ENCODE measurements at places on chromosomes 11 and 22.

DNA sequence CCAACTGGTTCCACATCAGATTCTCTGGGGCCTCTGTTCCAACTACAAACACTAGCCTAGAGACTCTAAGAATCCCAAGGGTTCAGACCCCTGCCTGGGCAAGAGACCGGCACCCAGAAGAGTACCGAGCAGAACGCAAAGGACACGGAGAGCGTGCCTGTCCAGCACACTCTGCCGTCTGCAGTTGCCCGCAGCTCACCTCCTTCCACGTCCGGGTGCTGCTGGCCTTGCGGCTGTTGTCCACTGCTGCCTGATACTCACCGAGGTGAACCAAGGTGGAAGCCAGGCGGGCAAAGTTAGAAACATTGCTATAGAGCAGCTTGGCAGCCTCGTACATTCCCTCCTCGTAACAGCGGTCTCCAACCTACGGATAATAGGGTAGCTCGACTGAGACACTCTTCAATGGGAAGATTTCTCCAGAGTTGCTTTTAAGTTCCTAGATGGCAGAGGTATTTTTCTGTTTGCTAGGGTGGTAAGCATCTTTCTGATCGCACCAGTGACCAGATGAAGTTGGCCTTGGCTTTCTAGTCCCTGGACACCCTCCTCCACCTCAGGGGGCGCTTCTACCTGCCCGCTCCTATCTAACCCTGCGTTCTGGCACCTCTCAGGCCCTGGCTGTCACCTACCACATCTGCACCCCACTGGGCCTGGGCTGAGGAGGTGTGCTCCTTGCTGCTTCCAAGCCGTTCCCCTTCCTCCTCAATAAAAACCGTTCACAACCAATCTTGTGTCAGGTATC, 22.8 kb upstream of the SLC25A1 start:
- DNase-seq: no peak

- no peak for DNase-seq
Measured at GRCh38 chr11:12111549-12112520, 1.4 kb downstream of the MICAL2 start.

DNA sequence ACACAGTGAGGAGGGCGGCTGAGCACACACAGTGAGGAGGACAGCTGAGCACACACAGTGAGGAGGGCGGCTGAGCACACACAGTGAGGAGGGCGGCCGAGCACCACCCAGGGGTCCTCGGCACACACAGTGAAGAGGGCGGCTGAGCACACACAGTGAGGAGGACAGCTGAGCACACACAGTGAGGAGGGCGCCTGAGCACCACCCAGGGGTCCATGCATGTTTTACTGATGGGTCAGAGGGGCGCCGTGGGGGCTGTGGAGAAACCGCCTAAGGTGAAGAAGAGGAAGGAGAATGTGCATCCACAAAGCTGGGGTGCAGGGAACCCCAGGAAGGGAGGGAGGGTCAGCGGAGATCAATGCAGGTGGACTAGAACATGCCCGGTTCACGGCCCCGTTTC, 461.8 kb downstream of the BRD1 start:
- no peak for DNase-seq

GRCh38 chr22:35424081-35424480, 24.1 kb downstream of the MCM5 start:
- DNase-seq: no peak

DNA sequence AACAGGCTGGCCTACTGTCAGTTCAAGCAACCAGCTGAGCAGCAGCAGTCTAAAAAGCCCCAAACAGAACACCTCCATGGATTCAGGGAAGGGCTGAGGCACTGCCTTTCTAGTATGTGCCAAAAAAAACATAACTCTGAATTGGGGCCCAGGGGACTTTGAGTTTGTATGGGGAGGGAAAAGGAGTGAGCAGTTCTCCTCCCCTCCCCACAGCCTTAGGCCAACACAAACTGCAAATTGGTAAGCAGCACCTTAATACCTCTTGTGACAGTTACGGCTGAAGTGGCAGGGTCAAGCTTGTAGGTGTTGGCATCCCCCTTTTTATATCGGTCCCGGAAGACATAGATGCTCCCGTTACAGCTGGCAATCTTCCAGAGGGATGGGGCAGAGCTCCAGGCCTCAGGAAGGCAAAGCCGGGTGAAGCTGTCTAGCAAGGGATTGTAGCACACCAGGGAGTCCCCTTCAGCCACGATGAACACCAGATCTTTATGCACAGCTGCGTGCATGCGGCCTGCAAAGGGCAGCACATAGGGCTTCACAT, 6.0 kb downstream of the KBTBD4 start:
- DNase-seq: no peak

GRCh38 chr22:42300259-42301076, 30.0 kb upstream of the TCF20 start:
- DNase-seq: no peak

DNA sequence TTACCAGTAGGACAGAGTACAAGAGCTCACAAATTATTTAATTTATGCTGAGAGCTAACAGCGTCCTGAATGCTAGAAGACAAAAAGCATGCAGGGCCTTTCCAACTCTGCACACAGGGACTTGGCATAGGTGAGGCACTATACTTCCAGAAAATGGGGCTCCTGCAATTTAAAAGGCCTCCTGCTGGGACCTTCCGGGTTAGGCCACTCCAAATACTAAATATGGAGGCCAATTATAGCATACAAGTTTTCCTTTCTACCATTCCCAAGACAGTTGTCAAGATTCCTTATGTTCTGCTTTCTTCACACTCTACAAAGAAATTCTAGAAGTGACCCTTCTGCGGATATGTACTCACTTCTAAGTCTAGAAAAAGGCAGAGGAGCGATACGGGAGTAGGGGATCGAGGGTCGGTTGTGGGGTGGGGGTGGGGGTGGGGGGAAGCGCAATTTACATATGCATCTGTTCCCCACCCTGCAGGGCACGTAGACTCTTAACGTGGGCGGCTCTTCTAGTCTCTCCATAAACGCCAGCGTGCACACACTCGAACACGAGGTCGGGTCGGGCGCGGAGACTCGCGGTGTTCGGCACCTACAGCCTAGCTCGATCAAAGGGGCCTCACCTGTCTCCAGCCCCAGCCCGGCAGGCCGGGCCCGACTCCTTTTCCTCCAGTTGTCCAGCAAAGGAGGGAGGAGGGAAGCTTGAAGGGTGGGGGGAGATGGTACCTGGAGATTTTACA, 728 bp downstream of the DCUN1D5 start:
- peak; percentile 26 for DNase-seq

- no peak for DNase-seq
Measured at GRCh38 chr11:6625156-6625831, 6.1 kb upstream of the TPP1 start.

DNA sequence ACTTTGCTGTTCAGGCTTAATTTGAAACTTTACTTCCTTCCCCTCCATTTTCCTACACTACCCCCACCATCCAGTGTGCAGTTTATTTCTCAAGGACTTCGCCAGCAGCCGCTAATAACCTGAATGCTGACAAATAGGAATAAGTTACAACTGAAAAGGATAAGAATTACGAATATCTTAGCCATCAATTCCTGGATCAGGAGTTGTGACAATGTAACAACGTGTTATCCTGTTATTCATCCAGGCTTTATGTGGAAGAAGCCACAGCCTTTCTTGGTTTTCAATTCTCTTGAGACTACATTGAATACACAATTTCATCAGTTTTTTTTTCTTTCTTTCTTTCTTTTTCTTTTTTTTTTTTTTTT, 5.9 kb downstream of the HBG1 start:
- no peak for DNase-seq

DNA sequence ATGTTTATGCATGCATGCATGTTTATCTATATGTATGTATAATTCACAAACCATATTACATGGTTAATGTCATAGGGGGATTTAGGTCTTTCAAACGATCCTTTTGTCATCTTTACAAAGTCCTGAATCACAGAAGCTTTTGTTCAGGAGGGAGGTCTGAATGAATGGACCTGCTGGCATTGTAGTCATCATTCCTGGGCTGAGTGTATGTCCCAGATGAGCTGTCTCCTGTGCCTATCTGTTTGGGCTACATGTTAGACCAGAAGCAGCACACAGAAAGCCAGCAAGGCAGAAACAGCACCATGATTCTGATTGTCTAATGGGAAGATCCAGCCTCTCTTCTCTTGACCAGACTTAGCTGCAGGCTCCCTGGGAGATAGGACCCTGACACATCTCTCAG, 69.5 kb downstream of the ADM start:
- no peak for DNase-seq

DNA sequence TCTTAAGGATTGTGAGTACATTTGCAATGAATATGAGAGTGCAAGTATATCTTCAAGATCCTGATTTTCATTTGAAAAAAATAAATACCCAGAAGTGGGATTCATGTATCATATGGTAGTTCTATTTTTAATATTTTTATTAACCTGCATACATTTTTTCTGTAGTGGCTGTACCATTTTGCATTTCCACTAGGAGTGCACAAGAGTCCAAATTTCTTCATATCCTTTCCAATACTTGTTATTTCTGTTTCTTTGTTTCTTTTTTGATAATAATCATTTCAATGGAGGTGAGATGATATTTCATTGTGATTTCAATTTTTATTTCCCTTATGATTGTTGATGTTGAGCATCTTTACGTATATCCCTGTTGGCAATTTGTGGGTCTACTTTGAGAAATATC, 759.8 kb upstream of the CNTN5 start:
- DNase-seq: no peak

Measured in posterior cingulate gyrus (tissue), 11 donors.